ENCODE measurements at places on chromosomes 5 and 9.
A peak's percentile ranks its signal among the peaks of the same experiment; 100 is the strongest.

DNA sequence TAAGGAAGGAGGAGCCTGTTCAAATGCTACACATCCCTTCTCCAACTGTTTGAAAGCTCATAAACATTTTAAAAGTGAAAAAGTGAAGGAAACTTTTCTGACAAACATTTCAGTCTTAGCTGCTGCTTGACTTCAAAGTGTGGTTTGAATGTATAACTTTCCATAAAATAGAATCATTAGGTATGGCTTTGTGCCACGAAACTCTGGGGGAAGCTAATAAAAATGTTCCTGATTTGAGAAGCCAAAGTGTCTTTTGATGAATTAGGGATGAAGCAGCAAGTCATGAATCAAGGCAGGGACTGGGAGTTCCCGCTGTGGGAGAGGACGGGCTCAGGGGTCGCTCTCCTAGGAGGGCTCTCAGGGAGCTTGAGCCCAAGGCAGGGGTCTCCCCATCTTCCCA is 15.3 kb downstream of the MVB12B start:
- no peak for DNase-seq

- DNase-seq, result no peak
These were observed 13.7 kb downstream of the IRX4 start for GRCh38 chr5:1868886-1869475.

- no peak for DNase-seq
These were observed 114.5 kb downstream of the SLC25A46 start for GRCh38 chr5:110853267-110853666.

DNA sequence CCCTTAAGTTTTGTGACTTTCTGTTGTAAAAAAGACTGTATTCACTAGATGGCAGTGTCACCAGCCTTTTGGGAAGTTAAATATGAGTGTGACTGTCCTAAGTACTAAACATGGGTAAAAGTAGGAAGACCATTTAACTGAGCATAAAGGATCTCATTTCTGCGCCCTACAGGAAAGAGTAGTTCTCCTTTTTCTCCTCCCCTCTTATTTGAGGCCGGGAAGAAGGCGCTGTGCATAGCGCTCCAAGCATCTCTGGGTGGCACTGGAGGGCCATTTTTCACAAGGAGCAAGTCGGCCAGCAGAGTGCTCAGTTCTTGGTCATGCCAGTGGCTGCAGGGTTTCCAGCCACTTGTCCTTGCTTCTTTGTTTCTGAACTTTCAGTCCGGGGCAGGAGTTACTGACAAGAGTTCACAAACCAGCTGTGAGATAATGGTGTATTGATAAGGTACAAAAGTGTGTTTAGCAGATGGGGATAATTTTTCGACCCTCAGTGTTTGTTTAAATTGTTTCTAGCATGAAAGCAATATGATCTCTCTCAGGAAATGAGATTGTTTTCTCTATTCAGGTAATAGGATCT is 227.6 kb upstream of the DMRT1 start:
- DNase-seq, result peak; percentile 6

GRCh38 chr5:170334626-170335025 is 37.0 kb upstream of the LCP2 start:
- DNase-seq, result no peak

DNA sequence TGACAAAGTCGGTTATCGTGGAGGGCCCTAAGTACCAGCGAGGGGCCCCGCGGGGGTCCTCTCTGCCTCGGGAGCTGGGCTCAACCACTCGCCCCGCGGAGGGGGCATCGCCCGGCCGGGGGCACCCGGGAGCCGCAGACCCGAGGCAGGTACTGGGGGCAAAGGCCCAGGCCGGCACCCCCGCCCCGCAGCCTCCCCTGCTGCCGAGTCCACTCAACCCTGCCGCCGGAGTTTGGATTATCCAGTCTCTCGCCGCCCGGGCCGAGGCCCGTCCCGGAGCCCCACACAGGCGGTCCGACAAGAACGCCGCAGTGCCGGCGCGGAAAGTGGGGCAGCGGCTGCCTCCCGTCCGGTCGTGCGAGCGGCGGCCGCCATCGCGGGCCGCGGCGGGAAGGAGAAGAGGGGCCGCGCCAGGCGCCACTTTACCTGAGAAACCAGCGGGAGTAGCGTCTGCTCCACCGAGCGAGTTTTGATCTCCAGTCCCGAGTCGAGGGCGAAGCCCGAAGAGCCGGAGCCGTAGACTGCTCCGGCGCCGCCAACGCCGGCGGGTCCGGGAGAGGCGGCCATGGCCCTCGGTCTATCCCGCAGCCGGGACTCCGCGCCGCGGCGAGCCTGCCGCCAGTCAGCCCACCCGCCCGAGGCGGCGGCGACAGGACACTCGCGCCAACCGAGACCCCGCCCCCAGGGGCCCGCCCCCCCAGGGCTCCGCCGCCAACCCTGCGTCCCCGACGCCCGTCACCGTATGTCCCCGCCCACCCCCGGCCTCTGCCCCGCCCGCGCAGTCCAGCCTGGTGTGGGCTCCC is at the start of gene CTNNAL1:
Gene CTNNAL1, minus strand, starts transcription at position 624 of the 803 bp plus-strand sequence. Its CDS starts 57 bp downstream, at position 567.
- DNase-seq, result peak; percentile 23

GRCh38 chr9:110089681-110090370 is 118.1 kb downstream of the C9orf152 start:
- no peak for DNase-seq

DNA sequence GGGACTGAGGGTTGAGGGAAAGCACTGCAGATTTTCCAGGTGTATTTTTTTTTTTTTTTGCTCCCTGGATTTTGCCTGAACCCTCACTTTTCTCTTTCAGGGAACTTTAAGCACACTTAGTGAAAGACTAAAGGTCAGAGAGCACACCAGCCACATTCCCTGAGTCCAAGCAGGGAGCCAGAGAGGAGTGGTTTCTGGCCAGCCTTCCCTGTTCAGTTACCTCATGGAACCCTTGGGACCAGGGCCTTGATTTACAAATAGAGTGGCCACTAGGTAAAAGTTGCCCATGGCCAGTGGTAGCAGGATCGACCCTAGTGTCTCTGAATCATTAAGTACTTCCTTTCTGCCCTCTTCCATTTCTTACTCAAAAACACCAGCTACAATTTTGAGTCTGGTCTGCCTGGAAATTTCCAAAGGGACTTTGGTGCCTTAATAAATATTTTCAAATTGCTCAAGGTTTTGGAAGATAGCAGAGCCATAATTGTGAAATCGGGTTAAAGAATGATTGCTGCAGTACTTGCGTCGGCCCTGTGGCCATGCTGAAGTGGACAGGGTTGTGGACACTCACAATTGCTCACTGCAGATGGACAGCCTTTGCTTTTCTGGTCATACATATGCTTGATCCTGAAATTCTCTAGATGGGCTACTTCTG is 14.5 kb downstream of the PALM2AKAP2 start:
- no peak for DNase-seq

DNA sequence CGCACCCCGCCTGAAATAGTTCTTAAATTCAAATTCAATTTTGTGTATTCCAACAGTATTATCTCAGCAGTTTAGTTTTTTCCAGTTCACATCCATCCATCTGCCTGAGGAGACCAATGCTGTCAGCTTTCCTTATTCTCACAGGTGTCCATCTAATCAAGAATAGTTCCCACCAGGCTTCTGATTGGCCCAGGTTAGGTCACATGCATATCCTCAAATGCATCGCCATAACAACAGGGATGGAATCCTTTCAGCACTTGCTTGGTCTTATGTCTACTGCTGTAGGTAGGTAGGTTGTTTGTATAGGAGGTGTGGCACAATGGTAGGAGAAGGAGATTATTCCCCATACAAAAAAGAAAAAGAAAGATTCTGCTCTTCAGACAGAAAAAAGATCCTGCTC is 91.2 kb downstream of the UBE2R2 start:
- no peak for DNase-seq

GRCh38 chr9:37952731-37953130 is 48.8 kb upstream of the SLC25A51 start:
- DNase-seq, result no peak

DNA sequence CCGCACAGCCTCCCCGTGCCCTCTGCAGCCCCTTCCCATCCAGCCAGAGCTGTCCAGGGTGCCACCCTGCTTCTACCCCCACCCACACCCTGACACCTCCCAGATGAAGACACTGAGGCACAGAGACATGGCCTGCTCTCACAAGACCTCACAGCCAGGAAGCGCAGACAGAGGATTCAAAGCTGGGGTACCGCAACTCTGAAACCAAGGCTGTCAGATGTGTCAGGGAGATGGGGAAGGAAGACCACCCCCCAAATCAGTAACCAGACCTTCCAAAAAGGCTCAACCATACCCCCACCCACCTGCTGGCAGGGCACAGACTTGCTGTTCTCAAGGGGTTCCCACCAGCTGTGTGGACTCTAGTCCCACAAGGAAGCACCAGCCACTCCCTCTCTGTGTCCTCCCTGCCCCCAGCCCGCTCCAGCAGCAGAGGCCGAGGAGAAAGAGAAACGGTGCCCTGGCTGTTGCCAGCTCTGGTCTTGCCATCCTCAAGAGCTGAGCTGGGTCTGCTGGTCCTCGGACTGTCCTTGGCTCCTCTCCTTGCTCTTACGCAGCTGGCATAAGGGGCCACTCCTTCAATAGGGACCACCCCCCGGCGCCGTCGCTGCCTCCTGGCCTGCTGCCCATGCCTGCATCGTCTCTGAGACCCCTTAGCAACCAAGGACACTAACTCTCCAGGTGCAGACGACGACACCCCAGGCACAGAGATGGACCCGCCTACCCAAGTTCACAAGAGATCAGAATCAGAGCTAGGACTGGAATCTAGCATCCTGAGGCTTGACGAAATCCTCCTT is 699 bp downstream of the AKNA start:
- no peak for DNase-seq

DNA sequence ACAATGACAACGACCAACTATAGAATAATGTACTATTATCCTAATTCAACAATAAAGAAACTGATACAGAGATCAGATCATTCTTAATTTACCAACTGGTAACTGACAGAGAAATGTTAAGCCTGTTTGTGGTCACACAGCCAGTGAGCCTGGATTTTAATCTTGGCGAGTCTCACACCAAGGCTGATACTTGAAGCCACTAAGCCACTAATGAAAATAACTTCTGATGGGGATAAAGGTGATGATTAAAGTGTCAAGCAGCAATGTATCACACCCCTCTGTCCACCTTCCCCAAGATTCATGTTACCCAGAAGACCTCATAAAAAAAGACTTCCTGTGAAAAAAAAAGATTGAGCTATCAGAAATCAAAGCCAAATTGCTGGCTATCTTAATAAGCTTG is 350.5 kb downstream of the SPOCK1 start:
- DNase-seq, result no peak

DNA sequence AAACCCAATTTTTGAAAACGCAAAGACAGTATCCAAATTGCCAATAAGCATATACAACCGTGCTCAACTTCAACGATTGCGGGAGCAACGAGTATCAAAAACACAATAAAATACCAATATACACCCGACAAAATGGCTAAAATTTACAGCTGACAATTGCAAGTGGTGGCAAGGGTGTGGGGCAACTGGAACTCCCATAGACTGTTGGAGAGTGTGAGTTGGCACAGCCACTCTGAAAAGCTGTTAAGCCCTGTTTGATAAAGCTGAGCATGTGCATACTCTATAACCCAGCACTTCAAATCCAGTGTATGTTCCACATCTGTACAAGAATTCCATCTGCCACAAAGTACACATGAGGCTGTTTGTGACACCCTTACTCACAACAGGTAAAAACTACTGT is 20.3 kb upstream of the NKD2 start:
- DNase-seq, result no peak

GRCh38 chr5:171080186-171080938 is 218.5 kb downstream of the RANBP17 start:
- no peak for DNase-seq

GRCh38 chr9:89815903-89816573 is 211.2 kb downstream of the GADD45G start:
- no peak for DNase-seq

DNA sequence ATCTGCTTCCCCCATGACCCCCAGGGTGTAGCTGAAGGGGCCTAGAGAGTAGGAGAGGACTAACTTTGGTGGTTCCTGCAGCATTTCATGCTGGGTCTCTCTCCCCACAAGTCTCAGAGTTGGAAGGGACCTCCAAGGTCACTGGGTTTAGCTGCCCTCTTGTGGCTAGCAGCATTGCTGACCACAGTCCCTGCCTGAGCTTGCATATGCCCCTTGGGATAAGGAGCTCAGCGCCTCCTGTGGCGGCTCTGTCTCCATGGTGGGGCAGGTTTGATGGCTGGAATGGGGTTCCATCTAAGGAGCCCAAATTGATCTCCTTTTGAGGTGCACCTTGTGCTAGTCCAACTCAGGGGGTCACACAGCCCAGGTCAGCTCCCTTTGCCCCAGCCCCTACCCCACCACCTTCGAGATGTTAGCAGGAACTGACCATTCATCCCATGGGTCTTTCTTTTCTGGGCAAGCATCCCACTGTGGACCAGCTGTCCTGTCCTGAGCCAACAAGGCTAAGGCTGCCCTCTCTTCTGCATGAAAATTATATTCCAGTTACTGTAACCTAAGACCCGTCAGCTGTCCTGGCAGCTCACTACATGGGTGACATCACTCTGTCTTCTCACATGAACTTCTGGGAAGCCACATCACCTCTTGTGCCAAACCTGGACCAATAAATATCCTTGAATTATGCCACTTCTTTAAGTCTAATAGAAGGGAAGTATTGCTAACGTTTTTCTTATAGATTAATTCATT is 196.2 kb downstream of the HSPA4 start:
- no peak for DNase-seq

DNA sequence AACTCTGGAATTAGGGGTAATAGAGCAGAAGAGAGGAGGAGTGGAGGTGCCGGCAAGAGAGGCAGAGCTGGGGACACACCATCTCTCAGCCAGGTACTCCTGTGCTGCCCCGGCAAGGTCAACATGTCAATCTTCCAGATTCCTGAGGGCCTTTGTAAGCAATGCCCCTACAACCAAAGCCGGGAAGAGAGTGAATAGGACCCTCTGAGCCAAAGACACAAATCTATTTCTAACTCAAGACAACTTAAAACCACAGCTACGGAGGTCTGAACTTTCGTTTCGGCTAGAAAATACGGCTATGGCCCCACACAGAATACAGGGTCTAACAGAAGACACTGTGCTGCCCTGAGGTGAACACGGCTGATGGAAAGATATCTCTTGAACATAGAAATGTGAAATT is 66.6 kb downstream of the SERINC5 start:
- no peak for DNase-seq

DNA sequence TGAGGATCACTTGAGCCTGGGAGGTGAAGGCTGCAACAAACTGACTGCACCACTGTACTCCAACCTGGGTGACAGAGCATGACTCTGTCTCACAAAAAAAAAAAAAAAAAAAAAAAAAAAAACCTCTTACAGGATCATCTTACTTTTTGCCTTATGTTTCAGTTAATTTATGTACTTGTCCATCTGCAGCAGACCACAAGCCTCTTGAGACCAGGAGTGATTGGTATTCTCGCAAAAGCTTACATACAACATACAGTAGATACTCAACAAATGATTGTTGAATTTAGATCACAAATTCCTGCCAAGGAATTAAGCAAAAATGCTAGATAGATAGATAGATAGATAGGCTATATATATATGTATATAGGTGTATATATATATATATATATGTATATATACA is 12.4 kb downstream of the CEMIP2 start:
- DNase-seq, result no peak

- no peak for DNase-seq
These were observed 98.6 kb upstream of the TLE1 start for GRCh38 chr9:81787747-81788632.

DNA sequence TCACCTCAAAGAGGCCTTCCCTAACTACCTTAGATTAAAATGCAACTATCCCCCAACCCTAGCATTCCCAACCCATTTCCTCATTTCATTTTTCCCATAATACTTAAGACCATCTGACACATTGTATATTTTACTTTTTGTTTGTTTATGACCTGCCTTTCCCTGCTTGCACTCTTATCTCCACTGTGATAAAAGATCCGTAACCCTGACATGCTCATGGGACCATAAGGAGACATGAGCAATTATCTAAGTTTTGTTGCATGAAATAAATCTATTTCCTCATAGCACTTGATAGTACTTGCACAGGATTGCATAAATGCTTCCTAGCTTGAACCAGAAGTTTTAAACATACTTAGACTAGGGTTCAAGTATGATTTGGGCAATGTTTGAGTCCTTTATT is 323.7 kb downstream of the NPR3 start:
- DNase-seq, result no peak
